ENCODE measurements at places on chromosomes 16 and 17.

GRCh38 chr17:7043497-7044198 lies at the start of gene SLC16A11:
Gene SLC16A11, minus strand, starts transcription at chr17:7044092. Its CDS starts 579 bp downstream, at chr17:7043513.
- DNase-seq = no peak

- DNase-seq = no peak
These were observed 91.1 kb downstream of the C17orf67 start for GRCh38 chr17:56742601-56743000.

GRCh38 chr17:63150994-63151464 lies 185.0 kb downstream of the TANC2 start:
- DNase-seq = no peak

- no peak for DNase-seq
These were observed 2.6 kb downstream of the PMP22 start for GRCh38 chr17:15262291-15263205.
